ENCODE measurements at places on chromosomes 2 and 18. TPM values are rescaled to one million over a fixed set of nuclear protein-coding genes. Genes with fewer than 3 reads are reported as not detected.

POTEC gene
- total RNA-seq: not detected

MAP2 gene
- total RNA-seq: 0.59 TPM

CIB4 gene
- not detected for total RNA-seq

SYT4 gene
- total RNA-seq: not detected

FHOD3 gene
- 85.5 TPM for total RNA-seq
